ENCODE measurements at places on chromosomes 5 and 9.

DNA sequence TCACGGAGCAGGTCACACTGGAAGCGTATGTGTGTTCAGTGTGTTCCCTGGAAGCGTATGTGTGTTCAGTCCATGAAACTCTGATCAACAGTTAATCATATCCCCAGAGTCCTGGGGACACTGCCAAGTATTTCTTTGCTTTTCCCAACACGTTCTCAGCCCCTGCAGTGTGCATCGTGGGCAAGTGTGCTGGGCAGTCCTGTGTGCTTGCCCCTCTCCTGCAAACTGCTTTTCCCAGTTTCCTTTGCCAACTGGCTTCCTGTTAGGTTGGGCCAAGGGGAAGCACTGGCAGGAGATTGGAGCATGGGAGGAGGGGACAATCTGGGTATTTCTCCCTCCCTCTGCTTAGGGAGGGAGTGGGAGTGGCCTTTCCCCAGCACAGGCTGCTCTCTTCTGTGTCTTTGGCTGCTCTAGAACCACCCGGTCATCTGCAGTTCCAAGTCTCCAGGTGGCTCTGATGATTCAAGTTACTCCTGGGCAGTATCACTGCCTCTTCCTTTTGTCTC lies 36.8 kb upstream of the NEK6 start:
- DNase-seq: no peak

GRCh38 chr5:77180167-77181081 lies 30.1 kb upstream of the PDE8B start:
- DNase-seq: no peak

DNA sequence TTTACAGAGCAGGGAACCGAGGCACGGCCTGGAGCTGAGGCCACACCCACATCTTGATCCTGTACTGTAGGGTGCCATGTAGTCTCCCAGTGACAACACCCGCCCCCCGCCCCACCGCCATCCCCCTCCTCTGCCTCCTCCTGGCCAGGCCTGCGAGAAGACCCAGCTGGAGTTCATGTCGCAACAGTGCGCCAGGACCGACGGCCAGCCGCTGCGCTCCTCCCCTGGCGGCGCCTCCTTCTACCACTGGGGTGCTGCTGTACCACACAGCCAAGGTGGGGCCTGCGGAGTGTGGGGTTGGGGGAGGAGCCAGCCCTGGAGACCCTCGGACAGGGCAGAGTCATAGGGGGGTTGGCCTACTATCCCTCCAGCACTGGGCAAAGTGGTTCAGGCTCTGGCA lies 14.5 kb downstream of the ADAMTS13 start:
- DNase-seq: no peak

DNA sequence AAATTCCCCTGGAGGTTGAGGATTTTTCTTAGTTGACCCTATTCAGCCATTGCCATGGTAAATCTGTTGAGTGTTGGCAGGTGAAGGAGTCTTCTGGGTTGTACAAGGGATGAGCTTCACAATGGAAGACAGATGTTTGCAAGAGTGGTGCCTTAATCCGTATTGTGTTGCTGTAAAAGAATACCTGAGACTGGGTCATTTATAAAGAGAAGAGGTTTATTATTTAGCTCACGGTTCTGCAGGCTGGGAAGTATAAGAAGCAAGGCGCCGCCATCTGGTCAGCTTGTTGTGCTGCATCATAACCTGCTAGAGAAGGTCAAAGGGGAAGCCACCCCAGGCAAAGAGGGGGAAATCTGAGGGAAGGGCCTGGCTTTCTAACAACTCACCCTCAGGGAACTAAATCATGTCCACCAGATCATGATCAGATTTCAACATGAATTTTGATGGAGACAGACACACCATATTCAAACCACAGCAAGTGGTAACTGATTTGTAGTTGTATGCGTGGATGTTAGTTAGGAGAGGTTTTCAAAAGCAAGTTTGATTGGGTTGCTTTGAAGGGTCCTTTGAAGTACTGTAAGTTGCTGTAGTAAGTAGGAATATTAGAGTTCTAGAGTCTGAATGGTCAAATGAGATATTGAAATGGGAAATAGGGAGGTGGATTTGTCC lies 2.5 kb downstream of the TNPO1 start:
- DNase-seq: no peak

GRCh38 chr5:139454568-139455290 lies 7.8 kb downstream of the ECSCR start:
- no peak for DNase-seq

DNA sequence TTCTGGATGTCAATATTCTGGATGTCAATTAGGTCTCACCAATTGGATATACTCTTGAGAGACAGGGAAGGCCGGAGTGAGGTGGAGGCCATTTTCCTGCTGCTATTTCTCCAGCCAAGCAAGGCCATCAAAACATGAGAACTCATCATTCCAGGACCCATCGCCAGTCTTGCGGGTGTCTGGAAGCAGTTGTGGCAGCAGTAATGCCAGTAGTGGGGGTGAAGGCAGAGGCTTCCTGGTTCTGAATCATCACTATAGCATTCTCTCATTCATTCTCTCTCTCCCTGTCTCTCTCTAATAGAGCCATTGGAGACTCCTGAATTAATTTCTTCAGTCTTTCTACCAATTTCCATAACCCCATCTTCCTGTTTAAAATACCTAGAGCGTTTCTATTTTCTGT lies 71.8 kb downstream of the EGFLAM start:
- no peak for DNase-seq

- no peak for DNase-seq
Observed at GRCh38 chr5:160347448-160347847, 23.0 kb downstream of the C1QTNF2 start.

- no peak for DNase-seq
Observed at GRCh38 chr9:2228132-2228531, 213.0 kb downstream of the SMARCA2 start.

DNA sequence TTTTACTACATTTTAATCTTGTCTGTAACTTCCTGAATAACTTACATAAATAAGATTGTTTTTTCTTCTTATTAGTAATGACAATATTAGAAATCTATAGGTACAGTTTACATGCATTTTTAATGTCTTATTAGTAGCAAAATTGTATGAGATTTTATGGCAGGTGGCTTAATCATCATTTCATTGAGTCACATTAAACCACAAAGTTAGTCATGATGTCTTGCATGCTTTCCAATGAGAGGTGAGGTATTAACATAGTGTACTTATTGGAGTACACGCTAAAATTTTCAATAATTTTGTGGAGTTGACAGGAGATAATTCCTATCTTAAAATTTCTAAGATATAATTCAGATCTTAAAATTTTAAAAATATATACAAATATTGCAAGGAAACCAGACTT lies 989.6 kb upstream of the ARRDC3 start:
- no peak for DNase-seq

DNA sequence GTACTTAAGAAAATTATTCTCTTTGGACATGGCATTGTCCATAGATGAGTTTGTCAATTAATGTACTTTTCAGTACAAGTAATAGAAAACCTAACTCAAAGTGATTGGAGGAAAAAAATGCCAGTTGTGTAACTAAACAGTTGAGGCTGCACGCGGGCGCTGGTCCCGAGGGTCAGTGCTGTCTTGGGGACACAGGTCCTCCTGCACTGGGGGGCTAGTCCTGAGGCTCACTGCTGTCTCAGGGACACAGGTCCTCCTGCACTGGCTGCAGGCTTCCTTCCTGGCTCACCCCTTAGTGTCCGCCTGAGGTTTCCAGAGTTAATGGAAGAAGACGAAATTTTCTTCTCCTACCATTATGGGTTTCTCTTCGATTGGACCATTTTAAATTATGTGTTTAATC lies 281.1 kb downstream of the CD180 start:
- DNase-seq: no peak

DNA sequence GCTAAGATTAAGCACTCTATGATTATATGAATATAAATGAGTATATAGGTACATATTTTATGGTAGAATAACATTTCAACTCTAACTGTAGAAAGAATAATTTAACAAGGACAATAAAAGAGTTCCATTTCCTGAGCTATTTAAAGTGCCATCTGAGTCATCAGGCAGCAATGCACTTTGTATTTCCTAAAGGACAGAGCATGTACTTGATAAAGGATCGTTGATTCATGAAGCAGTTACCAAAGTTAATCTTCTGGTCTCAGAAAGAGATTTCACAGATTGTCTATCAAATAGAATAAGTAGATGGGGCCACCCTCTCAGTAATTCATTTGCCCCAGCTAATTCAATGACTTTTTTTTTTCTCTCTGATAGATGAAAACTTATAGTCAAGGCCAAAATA lies 747.8 kb downstream of the CDH18 start:
- no peak for DNase-seq

DNA sequence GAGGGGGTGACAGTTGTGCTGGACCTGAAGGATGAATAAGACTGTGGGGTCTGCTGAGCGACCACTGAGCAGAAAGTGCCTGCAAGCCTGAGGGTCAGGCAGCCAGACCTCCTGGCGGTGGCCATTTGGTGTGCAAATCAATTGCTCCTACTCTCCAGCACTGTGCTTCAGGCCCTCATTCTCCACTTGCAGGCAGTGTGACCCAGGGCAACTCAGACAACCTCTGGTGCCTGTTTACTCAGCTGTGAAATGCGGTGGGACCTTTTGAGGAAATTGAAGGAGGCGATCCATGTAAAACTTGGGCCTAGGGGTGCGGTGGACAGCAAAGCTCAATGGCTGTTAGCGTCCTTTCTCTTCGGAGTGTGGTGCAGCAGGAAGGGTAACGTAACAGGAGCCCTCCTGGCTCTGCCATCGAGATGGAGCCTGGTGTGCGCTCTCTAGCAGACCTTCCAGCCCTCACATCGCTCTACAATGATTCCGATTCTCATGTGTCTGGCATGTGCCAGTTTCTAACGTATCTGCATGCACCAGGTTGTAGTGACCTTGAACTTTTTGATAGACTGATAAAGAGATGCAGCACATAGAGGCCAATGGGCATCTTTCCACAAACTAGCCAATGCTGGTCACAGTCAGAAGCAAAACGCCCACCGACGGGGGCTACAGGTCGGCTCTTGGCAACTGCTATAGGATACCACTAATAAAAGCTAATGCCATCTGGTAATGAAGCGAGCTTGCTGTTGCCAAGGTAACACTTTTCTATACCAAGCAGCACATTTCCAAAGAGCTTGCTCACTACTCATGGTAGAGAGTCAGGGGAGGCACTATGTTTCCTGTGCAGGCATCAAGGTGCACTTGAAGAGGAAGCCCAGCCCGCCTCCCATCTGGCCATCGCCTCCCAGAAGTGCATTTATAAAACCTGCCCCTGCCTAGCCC lies 159.7 kb upstream of the RAPGEF1 start:
- DNase-seq: no peak

GRCh38 chr5:56649569-56649968 lies 165.8 kb upstream of the MAP3K1 start:
- DNase-seq: no peak

DNA sequence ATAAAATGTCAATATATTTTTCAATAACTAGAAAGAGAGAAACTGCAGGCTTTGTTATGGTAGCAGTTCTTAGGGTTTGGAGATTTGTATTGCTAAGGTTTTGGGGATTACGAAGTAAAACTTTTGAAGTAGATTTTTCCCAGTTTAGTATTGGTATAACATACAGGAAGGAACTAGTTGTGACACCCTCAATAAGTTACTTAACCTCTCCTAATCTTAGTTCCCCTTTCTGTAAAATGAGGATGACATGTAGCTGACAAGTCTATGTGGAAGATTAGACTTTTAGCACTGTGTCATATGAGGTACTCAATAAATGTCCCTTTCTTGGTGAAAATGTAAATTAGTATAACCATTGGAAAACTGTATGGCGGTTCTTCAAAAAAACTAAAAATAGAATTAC lies 73.4 kb upstream of the ATG10 start:
- no peak for DNase-seq

GRCh38 chr5:151745071-151745705 lies 13.2 kb downstream of the ATOX1 start:
- no peak for DNase-seq

- DNase-seq: no peak
Observed at GRCh38 chr5:31496891-31497290, 35.0 kb downstream of the DROSHA start.

DNA sequence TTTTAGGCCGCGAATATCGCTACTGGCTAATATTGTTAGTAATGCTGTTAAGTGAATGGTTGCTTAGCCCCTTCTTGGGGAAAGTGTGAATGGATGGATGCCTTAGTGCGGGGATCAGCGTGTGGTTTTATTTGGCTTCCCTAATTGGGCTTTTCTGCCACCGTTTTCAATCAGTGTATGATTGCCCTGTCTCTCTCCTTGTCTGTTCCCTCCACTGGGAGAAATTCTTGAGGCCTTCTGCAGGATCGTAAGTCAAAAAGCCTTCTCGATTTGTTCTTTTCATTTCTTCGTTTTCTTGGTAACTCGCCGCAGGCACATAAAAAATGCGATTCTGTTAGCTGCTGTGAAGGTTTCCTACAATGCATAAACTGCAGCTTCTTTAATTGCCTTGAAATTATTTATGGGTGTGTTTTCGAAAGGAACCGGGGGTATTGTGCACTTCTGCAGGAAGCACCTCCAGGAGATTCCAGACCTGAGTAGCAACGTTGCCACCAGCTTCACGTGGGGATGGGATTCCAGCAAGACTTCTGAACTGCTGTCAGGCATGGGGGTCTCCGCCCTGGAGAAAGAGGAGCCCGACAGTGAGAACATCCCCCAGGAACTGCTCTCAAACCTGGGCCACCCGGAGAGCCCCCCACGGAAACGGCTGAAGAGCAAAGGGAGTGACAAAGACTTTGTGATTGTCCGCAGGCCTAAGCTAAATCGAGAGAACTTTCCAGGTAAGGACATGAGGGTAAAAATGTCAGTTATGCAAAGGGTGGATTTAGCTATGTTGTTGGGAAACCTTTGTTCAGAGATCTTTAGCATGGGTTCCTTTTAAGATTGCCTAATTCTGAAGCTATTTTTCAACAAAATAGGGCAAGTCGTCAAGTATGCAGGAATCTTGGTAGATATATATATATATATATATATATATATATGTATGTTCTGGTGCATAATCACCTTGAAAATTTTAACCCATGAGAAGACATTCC lies 700 bp downstream of the SKP2 start:
- DNase-seq: no peak

DNA sequence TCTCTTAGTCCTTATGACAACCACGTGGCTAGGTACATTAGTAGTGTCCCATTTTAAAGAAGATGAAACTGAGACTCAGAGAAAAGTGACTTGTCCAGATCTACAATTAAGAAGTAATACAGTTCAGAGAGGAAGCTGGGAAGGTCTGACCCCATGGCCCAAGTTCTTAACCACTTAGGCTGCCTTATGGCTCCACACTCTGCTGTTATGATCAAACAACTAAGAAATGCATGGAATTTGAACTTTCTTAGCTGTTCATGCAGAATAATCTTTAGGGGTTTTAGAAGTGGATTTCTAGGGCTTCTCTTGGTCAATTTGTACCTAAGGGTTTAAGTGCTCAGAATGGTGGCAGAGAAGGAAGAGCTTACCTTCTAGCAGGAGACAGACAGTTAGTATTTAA lies 128.0 kb upstream of the MSX2 start:
- DNase-seq: no peak

DNA sequence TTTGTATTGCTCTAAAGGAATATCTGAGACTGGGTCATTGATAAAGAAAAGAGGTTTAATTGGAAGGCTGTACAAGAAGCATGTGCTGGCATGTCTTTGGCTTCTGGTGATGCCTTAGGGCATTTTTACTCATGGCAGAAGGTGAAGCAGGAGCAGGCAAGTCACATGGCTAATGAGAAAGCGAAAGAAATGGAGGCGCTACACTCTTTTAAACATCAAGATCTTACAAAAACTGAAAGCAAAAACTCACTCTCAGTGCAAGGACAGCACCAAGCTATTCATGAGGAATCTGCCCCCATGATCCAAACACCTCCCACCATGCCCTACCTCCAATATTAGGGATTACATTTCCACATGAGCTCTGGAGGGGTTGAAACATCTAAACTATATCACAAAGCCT lies 1458.8 kb upstream of the ACO1 start:
- DNase-seq: no peak
